ENCODE measurements at places on chromosomes 3 and 15.
A peak's percentile ranks its signal among the peaks of the same experiment; 100 is the strongest.

DNA sequence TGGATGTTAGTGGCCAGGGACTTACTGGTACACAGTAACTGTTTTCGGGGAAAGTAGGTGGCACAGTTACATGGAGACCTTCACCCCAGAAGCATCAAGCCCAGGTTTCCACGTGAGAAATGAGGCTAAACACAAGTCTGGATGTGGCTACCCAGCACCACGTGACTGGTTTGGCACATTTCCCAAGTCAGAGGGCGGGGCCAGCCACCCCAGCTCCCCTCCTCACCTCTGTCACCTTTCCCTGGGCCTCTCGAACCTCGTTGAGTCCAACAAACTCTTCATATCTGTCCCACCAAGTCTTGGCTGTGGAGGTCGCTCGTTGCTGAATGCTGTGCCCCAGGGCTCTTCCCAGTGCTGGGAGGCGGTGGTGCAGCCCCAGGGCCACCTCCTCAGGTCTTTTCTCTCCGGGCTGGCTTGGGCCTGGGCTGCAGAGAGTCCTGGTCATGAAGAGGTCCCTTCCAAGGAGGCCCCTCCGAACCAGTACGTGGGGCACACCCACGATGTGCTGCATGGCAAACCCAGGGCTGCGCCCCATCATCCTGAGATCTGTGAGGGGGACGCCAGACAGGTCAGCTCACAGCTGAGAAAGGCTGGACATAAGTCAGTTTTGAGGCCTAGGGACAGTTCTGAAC is 4.8 kb upstream of the PLXNB1 start:
- no peak for DNase-seq

DNA sequence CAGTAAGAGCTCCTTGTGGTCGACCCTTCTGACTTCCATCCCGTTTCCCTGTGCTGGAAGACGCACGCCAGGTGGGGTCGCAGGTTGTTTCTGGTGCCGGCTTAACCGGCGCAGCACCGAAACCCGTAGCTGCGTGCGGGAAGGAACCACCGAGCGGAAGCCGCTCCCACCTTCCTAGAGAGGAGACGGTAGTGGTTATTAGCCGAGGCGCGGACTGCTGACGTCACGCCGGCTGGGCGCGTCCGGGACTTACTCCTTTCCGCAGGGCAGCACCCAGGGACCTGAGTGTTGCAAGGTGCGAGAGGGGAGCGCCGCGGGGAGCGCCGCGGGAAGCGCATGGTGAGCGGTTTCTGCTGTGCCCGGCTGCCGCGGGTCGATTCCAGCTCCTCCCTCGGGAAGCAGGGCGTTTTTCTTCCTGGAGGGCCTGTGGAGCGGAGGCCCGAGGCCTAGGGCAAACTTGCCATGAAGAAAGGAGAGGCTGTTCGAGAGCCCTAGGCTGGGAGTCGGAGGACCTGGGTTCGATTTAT is at the start of gene ZNF501:
Gene ZNF501, plus strand, starts transcription at position 252 of the 527 bp plus-strand sequence. CDS start 4,787 bp downstream, outside the sequence.
- peak; percentile 91 for DNase-seq

- peak; percentile 6 for DNase-seq
Measured at GRCh38 chr3:17431004-17431403, 311.4 kb downstream of the TBC1D5 start.

DNA sequence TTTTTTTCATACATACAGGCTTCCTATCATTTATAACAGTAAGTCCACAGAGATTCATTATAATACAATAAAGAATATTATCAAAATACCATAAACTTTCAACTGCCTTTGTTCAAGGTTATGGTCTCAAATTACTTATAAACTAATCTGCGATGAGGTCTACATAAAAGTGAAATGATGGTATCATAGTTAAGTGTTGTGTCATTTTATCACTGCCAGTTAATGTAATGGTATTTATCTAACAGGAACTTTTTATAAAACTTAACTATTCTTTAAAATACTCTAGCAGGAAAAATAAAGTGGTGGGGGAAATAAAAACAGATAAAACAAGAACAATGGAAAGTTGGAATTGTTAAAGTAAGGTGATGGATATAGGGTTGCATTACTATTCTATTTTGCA is 153.1 kb downstream of the OSBPL10 start:
- DNase-seq = no peak

All from NCI-H2171 (cell line).